ENCODE measurements at places on chromosomes 4 and X. TPM values are rescaled to one million over a fixed set of nuclear protein-coding genes. Genes with fewer than 3 reads are reported as not detected.

PLXNB3 gene
- 1.4 TPM for total RNA-seq

KCTD8 gene
- 0.78 TPM for total RNA-seq

CT83 gene
- total RNA-seq, result not detected

FAT1 gene
- 219 TPM for total RNA-seq

ZXDA gene
- 2.6 TPM for total RNA-seq

CTAG2 gene
- total RNA-seq, result not detected

HTR2C gene
- not detected for total RNA-seq

NXT2 gene
- total RNA-seq, result 10.0 TPM

CCDC158 gene
- not detected for total RNA-seq

BDH2 gene
- 31.8 TPM for total RNA-seq

VEGFD gene
- total RNA-seq, result not detected

TMEM255A gene
- 0.24 TPM for total RNA-seq

CT47B1 gene
- total RNA-seq, result not detected

RRH gene
- 0.13 TPM for total RNA-seq

SATL1 gene
- total RNA-seq, result not detected

CNGA1 gene
- total RNA-seq, result not detected

NHSL2 gene
- 0.78 TPM for total RNA-seq

AWAT2 gene
- total RNA-seq, result not detected

AVPR2 gene
- total RNA-seq, result not detected
